ENCODE measurements at places on chromosomes 2 and 18.

DNA sequence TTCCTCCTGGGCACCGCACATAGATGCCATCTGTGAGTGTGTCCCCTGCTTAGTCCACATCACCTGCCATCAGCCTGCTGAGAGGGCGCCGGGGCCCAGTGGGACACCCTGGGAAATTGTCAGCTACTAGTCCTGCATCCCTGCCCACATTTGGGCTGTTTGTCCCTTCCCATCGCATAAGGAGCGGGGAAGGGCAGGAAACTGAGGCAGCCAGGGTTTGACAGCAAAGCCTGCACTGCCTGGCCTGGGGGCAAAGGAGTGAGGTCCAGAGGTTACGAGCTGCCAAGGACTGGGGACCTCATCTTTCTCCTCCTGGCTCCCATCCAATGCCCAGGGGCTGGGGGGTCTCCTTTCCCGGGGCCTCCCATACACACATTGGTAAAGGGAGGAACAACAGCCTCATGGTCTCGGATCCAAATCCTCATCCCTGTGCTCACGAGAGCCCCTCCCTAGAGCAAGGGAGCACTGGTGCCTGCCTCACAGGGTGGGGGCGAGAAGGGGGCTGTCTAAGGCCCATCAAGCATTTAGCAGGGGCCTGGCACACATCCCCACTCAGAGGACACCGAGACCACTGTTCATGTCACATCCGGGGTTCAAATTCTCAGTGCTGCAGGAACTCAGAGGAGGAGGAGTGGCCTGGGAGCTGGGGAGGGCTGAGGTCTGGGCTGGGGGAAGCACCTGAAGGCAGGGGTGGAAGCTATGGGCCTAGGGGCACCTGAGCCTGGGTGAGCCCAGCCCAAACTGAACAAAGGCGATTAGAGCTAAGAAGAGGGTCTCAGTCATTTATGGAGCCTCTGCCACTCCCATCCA, 113.8 kb downstream of the SMAD7 start:
- no peak for DNase-seq

GRCh38 chr2:20524412-20525040, 77.7 kb downstream of the RHOB start:
- no peak for DNase-seq

DNA sequence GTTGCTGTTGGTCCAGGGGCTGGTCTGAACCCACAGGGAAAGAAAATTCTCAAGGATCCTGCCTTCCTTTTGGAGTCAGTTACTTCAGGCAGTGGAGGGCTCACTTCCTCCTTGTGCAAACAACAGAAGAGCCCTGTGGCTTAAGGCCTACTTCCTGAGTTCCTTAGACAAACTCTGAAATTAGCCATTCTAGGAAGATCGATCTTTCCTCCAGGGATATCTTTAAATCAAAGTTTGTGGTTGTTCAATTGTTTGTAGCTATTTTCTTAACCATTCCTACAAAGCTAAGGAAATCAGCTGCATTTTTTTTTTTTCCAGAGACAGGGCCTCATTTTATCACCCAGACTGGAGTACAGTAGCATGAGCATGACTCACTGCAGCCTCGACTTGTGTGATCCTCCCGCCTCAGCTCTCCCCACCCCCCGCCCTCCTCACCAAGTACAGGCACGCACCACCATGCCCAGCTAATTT, 156.0 kb downstream of the TANC1 start:
- no peak for DNase-seq

GRCh38 chr2:64276417-64277095, 132.3 kb upstream of the PELI1 start:
- no peak for DNase-seq

DNA sequence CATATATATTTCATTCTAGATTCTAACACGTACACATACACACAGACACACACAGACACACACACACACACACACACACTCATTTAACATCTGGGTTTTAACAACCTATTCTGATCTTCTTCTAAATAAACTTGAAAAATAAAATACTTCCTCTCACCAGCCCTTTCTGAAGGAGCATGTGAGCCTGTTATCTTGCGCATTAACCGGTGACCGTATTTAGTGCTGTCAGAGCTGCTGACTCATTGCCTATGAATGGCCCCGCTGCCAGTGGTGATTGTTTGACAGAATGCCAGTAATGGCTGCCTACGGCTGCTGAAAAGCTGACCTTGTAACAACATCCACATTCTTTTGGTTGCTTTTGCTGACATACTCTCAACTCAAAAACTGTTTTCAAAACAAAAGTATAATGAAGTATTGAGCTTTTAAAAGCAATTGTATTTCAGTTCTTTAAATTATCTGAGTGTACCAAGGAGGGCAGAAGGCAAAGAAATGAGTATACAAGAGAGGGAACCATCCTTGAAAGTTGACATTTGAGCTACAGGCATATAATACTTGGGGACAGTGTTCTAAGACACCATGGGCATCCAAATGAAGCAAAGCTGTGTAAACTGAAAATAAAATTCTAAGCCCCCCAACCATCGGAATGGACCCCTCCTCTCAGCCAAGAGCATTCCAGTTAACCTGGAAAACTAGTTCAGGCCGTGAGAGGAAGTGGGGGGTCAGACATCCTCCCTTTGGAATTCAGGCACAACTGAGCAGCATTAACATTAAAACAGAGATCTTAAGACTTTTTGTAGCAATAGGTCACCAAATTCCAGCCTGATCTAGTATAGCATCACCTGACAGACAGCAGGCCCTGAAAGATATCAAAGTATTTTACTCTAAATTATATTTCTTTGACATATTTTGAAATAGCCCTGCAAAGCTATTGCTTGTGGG, 50.2 kb upstream of the DTNA start:
- DNase-seq = no peak

DNA sequence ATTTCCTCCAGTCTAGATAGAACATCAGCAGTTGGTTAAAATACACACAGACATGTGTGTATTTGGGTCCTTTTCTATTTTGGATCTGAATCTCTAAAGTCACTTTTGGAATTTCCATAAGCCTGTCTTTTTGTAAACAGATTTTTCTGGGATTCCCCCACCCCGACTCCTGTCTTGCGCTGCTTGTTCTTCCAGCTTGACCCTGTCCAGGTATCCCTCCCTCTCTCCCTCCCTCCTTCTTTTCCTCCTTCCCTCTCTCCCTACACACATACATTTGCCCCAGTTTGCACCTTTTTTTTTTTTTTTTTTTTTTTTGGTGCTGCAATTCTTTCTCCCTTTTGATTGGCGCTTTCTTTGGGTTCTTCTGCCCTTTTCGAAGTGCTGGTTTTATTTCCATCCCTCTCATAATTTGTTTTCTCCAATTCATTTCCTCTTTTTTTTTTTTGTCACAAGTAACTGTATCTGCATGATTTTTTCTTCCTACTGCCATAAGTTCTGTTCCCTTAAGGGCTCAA, 114.8 kb upstream of the SERTAD2 start:
- no peak for DNase-seq

DNA sequence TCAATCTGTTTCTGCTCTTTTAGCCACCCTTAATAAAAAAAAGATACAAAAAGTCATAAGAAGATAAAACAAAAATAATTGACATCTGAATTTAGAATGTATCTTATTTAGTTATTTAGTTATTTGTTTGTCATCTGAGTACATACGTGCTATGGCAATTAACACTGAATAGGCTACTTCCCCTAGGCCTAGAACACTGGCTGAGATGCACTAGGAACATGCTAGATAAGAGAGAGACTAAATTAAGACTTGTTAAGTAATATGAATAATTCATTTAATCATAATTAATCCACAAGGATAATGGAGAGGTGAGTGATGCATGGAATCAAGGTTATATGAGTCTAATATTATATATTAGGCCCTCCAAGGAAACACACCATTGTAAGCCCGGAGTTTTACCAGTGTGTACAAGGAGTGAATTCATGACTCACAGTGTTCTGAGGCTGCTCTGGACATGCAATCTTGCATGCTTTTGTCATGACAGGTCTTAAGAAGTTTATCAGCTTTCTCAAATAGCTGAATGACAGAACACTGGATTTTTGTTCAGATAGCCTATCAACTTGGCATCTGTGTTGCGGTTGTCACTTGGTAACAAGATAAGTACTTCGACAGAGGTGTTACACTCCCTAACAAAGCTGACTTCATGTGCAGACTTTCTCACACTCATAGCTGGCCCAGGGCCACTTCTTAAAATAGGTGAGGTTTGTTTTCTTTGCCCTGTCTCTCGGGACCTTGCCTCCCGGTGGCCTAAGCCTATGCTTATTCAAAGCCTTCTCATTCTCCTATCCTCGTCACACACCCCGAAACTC, 5.0 kb upstream of the SERPINB2 start:
- no peak for DNase-seq

- no peak for DNase-seq
Observed at GRCh38 chr18:13381944-13382365, 163.4 kb downstream of the LDLRAD4 start.

- no peak for DNase-seq
Observed at GRCh38 chr2:122851972-122852531, 1096.6 kb downstream of the TSN start.

DNA sequence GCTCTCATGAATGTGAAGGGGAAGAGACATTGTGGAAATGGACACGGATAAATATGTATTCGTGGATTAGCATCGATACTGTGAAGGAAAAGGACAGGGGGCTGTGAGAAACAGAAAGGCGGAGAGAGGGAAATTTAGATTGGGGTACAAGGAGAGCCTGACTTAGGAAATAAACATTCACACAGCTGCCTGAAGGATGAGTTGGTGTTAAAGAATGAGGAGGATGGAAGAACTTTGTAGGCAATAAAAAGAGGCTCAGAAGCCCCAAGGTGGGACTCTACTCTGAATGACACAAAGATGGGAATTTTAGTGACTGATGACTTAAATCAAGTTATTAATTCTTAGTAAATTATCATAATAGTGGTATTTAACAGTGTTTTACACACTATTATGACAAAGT, 10.1 kb downstream of the MYO1B start:
- DNase-seq = no peak

GRCh38 chr2:74690571-74690970, 36.5 kb downstream of the SEMA4F start:
- DNase-seq = no peak

DNA sequence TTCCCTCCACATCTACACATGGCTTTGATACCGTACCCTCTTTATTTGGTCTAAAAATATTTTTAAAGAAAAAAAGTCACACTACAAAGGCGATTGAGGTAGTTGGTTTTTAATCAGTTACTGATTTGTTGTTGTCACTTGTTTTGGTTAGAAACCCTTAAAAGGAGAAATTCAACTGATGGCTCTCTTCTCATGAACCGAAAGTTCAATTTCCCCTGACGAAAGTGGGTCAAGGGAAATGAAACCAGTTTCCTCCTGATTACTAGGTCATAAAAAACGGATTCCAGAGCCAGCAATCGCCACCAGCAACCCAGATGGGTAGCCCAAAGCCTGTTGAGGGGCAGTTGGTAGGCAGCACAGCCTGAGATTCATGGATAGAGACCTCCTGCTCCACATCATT, 63.2 kb downstream of the DLGAP1 start:
- no peak for DNase-seq

DNA sequence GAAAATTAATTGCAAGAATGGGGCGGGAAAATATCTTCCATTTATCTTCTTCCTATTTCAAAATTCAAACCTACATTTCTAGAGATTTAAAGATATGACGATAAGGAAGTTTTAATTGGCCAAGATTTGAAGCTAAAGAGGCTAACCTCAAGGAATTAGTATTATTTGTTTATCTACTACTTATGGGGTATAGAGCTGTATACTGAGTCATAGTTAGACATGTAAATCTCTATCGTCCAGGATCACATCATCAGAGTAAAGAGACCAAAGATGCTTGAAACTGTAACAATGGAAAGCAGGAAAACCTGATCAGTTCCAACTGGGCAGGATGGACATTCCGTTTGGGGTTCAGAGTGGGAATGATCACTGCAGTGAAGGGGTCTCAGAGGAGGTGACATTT, 95.2 kb upstream of the KLF7 start:
- DNase-seq = no peak

DNA sequence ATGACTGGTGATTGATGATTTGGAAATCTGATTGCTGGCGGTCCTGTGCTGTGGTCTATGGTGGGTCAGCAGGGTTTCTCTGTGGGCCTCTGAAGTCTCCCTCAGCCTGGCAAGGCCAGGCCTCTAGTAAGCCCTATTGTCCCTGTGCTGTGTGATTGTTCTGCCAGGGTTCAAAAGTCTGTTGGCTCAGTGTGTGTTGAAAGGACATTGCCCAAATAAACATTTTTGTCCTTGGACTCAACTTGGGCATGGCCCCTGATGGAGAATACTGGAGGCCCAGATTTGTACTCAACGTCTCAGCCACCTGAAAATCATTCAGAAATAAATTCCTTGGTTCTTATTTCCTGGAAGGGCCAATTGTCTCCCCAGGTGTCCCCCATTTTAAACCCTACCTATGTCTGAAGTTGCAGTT, 74.4 kb downstream of the MAP4K4 start:
- DNase-seq = no peak

DNA sequence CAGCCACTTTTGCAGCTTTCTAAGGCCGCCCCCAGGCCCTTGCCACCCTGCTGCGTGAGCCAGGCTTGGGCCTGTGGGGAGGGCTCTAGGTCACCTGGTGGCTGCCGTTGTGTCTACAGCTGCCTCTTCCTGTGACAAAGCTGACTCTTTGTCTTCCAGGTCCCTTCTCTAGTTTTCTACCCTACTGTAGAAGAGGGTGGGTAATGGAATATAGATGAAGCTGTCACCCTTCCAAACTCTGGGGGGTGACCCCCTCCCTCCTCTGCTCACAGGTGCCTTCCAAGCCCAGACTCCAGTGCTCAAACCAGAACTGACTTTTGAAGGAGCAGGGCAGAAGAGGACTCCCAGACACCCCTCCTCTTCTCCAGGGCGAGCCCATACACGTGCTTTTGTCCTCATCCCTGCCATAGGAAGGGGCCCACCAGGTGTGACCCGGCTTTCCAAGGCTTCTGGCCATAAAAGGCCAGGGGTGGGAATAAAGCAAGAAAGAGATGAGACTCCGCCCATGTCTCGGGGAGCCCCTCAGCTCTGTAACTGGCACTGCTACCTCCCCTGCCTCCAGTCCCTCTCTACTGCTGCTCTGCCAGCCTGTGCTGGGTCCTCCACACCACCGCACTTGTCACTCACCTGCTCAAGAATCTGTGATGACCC, 17.9 kb upstream of the SDC1 start:
- no peak for DNase-seq
